Activated CD4-positive, alpha-beta T cell treated with anti-CD3 and anti-CD28 coated beads, Interleukin-2, amount 50 U/mL, for 48 hours (primary cell): ENCODE measurements at places on chromosomes 5 and 9.

DNA sequence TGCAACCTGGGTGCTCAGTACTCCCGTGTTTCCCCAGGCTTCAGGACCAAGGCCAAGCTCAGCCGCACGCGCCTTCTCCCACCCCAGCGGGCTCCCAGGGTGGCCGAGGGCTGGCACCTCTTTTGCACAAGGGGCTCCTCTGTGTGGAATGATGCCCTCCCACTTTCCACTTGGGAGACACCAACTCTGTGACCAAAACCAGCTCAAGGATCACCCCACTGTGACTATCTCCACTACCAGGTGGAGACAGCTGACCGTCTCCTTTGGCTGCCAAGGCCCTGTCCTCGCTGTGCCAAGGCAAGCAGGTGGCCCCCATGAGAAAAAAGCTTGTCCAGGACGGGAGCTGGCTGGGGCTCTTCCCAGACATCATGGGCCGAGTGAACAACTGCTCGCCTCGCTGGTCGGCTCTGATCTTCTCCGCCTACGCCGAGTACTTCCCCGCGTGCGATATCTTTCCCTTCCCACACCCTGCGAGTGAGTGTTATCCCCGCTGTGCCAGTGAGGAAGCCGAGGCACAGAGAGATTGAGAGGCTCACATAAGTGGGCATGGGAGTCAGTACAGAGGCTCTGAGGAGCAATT is 132.8 kb downstream of the ZNF354C start:
- DNase-seq = no peak

- DNase-seq = no peak
Observed at GRCh38 chr9:96565671-96566497, 53.8 kb downstream of the CDC14B start.

DNA sequence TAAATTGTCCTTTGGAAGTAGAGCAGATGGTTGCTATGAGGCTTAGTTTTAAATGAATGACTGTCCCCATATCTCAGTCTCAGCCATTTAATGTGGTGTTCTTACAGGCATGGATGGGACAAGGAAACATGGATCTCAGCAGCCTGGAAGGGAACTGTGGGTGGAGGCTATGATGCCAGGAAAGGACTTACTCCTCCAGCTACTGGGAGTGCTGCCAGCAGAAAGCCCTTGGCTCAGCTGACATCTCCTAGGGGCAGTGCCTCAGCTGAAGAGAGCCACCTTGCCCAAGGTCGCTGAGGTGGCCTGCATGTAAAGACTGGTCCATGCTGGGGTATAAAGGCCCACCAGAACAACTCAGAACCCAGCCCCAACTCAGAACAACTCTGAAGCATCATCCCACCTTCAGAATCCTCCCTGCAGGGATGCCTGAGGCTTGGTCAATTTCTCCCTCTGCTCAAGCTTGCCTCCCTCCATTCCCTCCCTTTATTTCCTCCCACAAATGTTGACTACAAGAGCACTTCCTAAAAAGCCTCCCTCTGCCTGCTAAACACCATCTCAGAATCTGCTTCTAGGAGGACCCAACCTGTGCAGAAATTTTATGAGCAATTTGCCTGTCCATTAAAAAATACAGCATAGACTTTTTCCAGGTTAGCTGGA is 1.8 kb upstream of the PDE8B start:
- DNase-seq = no peak

GRCh38 chr9:133991964-133992779 is at the start of gene VAV2:
TSS of gene VAV2 (minus strand) at chr9:133992324. CDS start at chr9:133992278, 46 bp downstream.
- peak; percentile 67 for DNase-seq

GRCh38 chr5:102762562-102763227 is 7.6 kb downstream of the PAM start:
- DNase-seq = no peak

DNA sequence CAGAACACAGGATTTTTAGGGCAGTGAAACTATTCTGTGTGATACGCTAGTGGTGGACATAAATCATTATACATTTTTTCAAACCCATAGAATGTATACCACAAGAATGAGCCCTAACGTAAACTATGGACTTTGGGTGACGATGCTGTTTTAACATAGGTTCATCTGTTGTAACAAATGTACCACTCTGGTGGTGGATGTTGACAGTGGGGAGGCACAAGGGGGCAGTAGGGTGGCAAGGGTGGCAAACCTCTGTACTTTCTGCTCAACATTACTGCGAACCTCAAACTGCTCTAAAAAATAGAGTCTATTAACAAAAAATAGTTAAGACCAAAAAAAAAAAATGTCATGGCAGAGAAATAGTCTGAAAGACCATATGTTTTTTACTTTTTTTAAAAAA is 9.1 kb upstream of the MVB12B start:
- DNase-seq = peak; percentile 26

DNA sequence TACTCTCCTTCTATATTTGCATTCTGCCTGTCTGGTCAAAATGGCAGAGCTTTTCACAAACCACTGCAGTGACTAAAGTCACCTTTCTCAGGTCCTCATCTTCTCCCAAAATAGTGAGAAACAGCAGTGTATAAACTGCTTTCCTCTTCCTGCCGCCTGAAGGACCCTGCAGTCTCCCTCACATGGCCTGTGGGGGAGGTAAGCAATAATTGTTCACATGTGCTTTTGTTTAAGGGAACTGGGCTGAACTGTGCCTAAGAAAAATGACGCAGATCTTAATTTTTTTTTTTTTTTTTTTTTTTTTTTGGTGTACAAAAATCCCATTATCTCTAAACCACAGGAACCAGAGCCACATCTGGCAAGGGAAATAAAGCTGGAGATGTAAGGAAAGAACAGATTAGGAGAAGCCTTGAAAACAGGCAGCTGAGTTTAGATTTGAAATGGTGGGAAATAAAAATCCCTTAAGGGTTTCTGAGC is 131.7 kb upstream of the VLDLR start:
- DNase-seq = no peak

DNA sequence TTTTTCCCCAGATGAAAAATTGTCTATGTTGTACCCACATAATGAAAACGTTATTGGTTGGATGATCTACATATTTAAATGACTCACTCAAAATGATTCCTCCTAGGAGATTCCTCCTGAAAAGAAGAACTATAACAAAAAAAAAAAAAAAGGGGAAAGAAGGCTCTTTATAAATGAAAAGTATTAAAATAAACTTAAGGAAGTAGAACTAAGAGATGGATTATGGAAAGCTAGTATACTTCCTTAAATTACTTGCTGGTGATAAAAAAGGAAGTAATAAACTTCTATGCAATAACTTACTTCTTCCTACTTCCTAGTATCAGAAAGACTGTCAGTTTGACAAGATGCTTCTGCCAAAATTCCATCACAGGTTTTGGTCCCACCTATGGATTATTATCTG is 1087.7 kb downstream of the CDH12 start:
- no peak for DNase-seq

DNA sequence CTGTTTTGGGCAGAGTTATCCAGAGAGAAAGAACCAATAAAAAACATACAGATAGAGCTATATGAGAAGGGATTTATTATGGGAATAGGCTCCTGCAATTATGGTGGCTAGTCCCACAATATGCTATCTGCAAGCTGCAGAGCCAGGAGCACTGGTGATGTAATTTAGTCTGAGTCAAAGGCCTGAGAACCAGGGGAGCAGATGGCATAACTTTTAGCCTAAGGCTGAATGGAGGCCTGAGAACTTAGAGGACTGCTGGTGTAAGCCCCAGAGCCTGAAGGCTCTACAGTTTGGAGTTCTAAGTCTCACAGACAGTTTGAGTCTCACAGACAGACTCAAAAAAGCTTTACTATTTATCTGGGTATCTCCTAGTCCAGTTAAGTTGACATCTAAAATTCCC is 263.8 kb downstream of the FBXL7 start:
- no peak for DNase-seq

GRCh38 chr5:64947031-64947430 is 178.3 kb downstream of the CWC27 start:
- no peak for DNase-seq

DNA sequence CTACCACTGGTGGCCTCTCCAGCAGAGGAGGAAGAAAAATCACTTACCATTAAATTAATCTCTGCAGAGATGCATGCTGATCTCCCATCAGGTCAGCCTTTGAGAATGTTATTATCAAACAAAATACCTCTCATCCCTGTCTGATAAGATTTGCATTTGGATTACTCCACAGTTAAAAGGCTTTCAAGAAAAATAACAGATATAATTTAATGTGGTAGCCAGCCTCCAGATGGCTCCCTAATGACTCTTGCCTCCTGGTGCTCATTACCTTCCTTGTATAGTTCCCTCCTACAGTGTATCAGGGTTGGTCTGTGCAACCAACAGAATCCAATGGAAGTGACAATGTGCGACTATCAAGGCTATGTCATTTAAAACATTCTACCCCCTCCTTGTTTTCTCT is 63.6 kb upstream of the TNPO1 start:
- DNase-seq = no peak

DNA sequence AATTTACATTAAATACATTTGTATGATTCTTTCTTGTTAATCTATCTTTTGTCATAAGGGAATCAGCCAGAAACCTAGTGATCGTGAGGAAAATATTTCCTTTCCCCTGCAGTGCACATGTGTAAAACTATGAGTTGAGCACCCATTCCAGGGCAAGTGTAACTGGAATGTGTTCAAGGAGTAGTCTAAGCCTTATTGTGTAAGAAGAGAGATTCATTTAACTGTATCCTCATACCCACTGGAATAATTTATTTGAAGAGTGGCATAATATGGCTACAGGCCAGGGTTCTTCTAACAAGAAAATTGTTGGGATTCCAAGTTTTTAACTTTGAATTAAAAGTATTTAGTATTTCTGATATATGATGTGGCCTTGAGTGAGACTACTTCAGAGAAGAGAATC is 1692.7 kb downstream of the EFNA5 start:
- no peak for DNase-seq

GRCh38 chr5:86986837-86987236 is 280.8 kb upstream of the RASA1 start:
- DNase-seq = no peak

DNA sequence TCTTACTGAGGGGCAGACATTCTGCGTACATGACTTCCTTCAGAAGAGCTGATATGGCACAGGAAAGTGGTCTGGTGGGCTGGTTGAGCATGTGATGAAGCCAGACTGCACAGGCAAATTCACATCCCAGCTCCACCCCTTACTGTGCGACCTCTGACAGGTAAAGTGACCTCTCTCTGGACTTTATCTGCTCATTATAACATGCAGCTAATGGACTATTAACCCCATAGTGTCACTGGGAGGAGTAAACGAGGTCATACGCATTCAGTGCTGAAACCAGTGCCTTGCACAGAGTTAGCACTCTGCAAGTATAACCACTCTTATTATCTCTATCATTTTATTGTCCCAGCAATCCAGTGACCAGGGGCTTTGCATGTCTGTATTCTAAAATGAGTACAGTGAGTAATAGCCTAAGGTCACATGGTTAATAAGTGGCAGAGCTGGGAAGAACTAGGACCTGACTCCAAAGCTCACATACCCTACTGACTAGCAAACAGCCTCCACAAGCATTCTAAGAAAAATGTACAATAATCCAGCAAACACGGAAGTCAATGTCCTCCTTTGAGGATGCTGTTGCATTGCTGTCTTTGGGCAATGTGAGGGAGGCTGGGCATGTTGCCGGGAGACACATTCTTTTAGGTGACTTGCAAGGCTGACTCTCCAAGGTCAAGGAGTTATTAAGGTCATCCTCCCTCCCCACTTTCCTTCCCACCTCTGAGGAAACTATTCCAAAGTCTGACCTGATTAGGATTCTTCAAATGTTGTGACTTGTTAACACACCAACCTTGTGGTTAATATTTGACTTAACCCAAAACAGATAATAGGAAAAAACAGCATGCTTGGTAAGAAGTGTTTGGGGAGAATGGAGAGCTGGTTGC is 19.0 kb downstream of the GLRX start:
- DNase-seq = no peak

GRCh38 chr5:122434205-122434970 is 122.4 kb downstream of the SNCAIP start:
- DNase-seq = no peak

DNA sequence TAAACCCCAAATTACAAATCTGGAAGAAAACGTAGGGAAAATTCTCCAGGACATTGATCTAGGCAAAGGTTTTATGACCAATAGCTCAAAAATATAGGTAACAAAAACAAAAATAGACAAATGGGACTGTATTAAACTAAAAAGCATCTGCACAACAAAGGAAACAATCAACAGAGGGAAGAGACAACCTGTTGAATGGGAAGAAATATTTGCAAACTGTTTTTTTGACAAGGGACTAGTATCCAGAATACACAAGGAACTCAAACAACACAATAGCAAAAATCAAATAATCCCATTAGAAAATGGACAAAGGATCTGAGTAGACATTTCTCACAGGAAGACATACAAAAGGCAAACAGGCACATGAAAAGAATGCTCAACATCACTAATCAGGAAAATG is 386.3 kb downstream of the ENC1 start:
- DNase-seq = no peak

- DNase-seq = no peak
Observed at GRCh38 chr5:4866131-4866659, 273.9 kb upstream of the ADAMTS16 start.

- DNase-seq = no peak
Observed at GRCh38 chr5:9126490-9126889, 419.4 kb downstream of the SEMA5A start.

DNA sequence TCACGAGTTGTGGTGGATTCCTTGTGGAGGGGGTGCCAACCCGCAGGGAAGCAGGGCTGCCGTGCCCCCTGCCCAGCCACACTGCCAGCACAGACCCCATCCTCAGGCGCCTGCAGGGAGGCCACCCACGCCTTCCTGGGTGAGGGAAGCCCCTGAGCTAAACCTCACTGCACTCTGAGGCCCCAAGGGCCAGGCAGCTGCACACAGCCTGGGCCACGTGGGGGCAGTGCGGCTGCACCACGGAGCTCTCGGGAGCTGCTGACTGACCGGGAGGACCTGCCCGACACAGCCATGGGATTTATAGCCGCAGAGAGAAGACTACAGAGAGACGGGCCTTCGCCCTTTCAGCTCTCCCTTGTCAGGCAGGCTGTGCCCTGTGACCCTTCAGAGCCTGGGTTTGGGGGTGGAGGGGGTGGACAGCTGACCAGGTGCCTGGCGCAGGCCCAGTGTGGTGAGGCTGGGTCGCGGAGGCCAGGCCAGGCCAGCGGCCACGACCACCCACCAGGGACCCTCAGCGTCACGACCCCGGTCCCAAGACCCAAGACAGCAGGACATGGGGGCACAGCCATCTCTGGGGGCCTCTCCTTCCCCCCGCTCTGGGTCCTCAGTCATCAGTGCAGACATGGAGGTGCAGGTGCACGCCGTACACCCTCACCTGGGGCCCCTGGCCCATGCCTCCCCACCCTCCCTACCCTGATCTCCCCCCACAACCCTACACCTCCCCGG is 4.3 kb upstream of the AHRR start:
- peak; percentile 58 for DNase-seq

- no peak for DNase-seq
Observed at GRCh38 chr5:23089286-23089685, 236.1 kb upstream of the CDH12 start.

GRCh38 chr5:96961053-96961452 is 25.2 kb downstream of the LNPEP start:
- DNase-seq = no peak

DNA sequence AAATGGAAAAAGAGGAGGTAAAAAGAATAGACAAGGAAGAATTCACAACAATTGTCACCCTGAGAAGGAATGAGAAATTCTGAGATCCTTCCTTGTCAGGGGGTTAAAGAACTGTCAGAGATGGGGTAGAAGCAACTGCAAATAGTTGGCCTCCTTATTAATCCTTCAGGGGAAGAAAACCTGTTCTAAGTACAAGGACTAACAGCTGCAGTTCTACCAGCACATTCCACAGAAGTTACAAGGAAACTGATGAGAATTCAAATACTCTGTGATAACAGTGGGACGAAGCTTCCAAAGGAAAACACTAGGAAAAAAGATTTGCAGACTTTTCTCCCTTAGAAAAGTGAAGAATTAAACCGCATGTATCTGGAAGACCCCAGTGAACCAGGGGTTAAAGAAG is 93.7 kb downstream of the OR2K2 start:
- DNase-seq = no peak
